Activated CD4-positive, alpha-beta T cell treated with anti-CD3 and anti-CD28 coated beads for 36 hours (primary cell): ENCODE measurements at places on chromosomes 2 and 18. TPM values are rescaled to one million over a fixed set of nuclear protein-coding genes. Genes with fewer than 3 reads are reported as not detected.
A peak's percentile ranks its signal among the peaks of the same experiment; 100 is the strongest.

The SCN3A gene
- total RNA-seq, result 0.30 TPM

The COLEC11 gene
- 0.37 TPM for total RNA-seq

The CNRIP1 gene
- not detected for total RNA-seq

The HRH4 gene
- 0.26 TPM for total RNA-seq

The MARCHF4 gene
- total RNA-seq, result not detected

GRCh38 chr2:27148801-27149439, at the start of gene TCF23:
TCF23 (plus strand) TSS chr2:27149004; CDS start chr2:27149134, 130 bp downstream.
- no peak for DNase-seq

DNA sequence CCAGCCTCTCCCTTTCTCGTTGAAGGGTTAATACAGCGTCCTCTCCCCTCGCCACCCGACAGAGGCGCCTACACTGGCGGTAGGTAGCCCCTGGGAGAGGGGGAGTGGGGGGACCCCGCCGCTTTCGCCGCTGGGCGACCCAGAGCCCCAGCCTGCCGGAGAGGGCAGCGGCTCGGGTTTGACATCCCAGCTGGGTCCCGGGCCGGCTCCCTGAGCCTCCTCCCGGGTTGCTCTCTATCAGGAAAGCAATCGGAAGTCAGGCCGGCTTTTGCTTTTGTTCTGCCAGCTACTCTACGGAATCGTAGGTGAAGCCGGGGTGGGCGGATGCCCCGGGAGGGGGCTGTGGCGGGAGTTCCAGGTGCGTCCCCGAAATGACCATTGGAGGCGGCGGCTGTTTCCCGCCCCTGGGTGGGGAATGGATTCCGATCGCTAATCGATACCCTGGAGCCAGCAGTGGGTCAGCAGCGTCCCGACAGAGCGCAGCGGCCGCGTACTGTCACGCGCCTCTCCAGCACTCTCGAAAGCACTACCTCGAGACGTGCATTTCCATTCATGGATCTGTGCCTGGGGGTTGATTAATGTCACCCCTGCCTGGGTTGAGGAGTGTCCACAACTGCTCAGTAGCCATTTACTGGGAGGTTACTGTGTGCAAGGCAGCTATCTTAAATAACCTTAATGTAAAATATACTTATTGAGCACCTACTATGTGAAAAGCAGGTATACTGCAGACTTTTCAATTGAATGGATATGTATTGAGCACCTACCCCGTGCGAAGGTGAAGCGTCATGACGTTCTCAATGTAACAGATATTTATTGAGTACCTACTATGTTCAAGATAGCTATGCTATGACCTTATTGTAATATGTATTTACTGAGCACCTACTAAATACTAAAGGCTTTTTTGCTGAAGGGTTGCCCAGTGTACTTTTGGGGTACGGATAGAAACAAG, 1.1 kb downstream of the MAPK4 start:
- peak; percentile 17 for DNase-seq

DNA sequence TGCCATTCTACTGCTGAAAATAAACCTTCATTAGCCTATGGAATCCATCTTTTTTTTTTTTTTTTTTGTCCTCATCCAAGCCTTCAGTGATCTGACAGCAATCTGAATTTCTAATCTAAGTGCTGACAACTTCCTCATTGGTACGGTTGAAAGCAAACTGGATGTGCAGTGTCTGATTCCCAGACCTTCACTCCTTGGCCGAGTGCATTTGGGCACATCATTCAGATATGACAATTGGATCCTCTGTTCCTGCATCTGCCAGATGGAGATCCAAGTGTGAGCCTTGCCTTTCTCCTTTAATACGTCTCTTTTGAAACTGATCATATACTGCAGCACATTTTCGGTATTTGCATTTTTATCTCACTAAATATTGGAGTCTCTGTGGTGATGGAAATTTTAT, 713.1 kb downstream of the DCDC2C start:
- no peak for DNase-seq

- DNase-seq, result peak; percentile 56
These were observed 121.4 kb upstream of the COL5A2 start for GRCh38 chr2:189300916-189301315.

GRCh38 chr2:105778080-105778607, 33.4 kb downstream of the NCK2 start:
- no peak for DNase-seq

DNA sequence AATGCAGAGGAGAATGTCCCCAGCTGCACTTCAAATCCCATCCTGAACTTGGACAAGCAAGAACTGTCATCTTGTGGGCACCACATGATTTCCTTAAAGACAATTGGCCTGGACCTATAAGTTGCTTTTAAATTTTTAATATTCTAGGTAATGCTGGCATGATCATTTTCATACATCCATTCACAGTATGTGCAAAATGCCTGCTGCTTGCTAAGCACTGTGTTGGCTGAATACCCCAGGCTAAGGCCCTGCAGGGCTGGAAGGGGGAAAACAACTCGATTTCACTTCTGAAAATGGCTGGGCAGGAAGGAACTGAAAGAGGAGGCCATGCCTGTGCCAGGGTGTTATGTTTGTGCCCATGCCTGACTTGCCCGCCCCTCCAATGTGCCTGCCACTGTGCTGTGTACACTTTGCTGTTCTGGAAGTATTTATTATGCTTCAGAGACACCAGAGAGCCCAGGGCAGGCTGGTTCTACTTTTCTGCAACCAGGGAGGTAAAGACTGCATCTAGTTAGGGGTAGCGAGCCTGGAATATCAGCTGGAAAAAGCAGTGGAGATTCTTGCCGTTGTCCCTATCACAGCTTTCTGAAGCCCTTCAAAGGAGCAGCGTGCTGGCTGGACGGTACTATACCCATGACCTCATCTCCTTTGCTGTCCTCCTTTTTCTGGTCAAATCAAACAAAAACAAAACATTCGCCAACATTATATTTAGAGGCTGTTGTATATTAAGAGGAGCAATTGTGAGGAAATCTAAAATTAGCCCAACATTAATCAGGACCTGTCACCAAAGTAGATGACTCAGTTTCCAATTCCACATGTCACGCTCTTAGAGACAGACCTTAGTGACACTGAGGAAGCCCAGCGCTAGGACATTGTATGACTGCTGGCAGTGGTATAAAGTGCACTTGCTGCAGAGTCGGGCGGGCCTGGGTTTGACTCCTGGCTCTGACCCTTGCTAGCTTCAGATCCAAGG, 158.1 kb downstream of the DDX1 start:
- DNase-seq, result no peak

DNA sequence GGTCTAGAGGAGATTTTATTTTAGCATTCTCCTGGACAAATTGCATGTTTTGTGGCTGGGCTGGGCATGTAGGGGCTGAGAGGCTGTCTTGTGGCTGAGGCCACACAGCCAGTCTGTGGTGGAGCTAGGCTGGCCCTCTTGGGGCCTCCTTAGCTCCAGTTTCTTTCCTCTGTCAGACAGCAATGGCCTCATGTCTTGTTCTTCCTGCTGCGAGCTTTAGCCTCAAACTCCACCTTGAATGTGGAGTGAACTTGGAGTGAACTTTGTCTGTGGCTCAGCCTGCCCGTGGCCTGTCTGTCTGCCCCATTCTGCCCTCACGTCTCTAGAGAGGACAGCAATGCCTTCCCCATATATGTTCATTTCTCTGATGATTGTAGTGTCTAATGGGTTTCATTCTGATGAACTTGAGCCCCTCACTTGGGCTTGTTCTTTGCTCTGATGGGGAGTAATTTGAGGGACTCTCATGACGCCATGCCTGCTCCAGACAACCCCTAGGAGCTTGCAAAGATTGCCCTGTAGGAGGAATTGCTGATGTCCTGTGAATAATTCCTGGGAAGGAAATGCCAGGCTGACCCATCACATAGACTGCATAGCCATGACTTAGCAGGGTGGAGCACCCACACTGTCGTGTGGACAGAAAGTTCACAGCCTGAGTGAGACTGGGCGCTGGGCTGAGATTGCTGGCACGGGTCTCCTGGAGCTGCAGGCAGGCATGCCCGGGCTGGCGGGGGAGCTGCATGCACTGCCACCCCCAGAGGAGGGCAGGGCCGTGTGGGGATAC, 42.6 kb downstream of the ASAP2 start:
- DNase-seq, result no peak

GRCh38 chr2:54480025-54480424, 23.9 kb downstream of the SPTBN1 start:
- DNase-seq, result no peak

GRCh38 chr2:74576211-74576862, 21.8 kb downstream of the DOK1 start:
- DNase-seq, result no peak
